ENCODE measurements at places on chromosomes 7 and 10.

DNA sequence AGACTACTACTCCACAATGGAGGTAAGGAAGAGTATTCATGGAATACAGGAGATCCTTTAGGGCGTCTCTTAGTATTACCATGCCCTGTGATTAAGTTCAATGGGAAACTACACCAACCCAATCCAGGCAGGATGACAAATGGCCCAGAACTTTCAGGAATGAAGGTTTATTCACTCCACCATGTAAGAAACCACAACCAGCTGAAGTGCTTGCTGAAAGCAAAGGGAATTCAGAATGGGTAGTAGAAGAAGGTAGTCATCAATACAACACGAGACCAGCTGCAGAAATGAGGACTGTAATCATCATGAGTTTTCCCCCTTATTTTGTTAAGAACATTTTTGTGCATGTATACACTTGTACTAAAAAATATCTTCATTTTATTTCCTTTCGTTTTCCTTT is 76.6 kb downstream of the GPR37 start:
- no peak for DNase-seq

GRCh38 chr7:150307904-150308303 is 15.3 kb upstream of the LRRC61 start:
- no peak for DNase-seq

GRCh38 chr7:20249920-20250319 is 32.7 kb upstream of the MACC1 start:
- DNase-seq = no peak

GRCh38 chr10:131982796-131983195 is 1.1 kb upstream of the BNIP3 start:
- no peak for DNase-seq

GRCh38 chr7:56538541-56539429 is 422.6 kb upstream of the NUPR2 start:
- DNase-seq = no peak
